Stimulated activated CD4-positive, alpha-beta T cell treated with anti-CD3 and anti-CD28 coated beads, TNF-alpha, amount 100 ng/mL, for 1 hour (primary cell): ENCODE measurements at places on chromosomes 2 and 18.

DNA sequence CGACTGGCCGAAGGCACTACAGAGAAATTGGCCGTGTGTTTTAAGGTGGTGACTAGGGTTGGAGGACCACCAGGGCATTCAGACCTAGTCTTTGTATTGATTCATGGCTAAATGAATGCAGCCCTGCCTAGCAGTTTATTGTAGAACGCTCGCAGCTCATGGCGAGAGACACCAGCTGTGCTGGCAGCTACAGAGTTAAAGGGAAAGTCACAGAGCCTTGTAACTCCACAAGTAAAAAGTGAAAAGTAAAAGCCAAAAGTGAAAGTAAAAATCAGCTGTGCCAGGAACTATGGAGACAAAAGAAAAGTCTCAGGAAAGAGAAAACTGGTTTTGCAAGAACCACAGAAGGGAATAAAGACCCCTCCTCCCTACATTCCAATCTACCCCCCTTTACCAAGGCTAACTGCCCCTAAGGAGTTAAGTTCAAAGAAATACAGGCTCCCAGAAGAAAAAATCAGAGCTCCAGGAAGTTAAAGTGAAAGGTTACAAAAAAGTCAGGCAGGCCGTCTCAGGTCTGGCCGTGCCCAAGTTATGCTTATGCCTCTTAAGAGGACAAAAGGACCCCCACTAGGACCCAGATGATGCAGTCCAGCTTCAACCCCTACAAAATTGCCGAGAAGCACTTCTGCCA is 46.4 kb upstream of the SELENOI start:
- no peak for DNase-seq

DNA sequence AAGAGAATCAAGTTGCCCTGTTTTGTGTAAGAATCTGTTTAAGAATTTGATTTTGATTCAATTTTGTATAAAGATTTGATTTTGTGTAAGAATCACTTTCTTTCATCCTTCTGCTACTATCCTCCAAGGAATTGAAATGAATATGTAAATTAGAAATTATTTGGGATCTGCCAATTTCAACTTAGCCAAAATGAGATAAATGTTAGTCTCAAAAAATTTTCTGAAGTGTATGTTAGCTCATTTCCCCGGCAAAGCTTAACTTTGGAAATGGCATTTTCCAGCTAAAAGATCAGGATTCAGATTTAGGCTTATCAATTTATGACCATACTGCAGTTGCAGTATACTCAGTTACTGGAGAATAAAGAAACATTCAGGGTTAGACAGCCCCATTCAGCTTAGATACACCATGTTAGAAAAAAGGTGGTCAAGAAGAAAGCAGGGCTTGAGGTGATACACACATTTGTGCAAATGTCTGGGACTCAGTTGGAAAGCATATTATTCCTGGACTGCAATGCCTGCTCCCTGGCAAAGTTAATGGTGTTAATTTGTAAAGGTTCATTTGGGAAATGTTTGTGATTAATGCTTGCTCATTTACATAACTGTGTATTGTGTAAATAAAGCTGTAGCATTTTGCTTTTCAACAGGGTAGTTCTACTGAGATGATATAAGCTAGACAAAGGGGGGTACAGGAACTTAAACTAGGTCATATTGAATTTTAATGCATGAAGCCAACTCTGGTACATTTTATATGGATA is 247.8 kb upstream of the SESTD1 start:
- no peak for DNase-seq

GRCh38 chr18:48065601-48065995 is 135.1 kb upstream of the SMAD2 start:
- no peak for DNase-seq

DNA sequence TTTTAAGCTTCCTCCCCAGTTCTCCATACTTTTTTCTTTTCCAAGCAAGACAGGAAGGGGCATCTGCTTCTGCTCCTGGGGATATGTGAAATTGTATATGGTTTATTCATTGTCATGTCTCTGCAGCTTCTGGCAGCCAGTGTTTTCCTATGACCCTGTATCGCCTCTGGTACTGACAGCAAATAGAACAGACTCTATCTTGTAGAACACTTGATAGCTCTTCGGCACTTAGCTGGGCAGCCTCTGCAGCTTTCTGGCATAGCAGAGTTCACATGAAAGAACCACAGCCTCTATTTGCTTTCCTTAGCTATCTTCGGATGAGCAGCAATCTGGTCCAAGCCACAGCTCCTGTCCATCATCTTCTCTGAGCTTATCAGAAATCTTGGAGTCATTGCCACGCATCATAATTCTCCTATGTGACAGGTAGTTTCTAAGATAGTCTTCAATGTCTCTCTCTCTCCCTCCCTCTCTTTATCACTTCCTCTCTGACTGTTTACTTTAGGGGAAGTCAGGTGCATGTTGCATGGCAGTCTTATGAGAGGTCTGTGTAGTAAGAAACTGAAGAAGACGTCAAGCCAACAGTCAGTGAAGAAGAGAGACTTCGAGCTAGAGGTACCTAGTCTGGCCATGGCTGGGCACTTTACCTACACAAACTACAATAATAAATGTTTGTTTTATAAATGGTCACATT is 627.7 kb upstream of the CDH2 start:
- no peak for DNase-seq

DNA sequence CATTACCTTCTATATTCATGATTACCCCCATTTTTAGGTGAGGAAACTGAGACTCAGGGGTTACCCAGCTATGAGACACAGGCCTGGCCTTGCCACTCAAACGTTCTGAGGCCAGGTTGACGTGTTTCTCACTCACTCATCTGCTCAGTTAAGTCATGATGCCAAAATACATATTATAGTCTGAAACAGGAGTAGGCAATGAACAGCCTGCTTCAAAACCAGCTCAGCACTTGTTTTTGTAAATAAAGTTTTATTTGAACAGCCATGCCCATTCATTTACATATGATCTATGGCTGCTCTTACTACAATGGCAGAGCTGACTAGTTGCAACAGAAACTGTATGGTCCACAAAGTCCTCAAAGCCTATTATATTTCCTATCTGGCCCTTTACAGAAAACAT is 74.1 kb upstream of the SMAD2 start:
- DNase-seq, result no peak

DNA sequence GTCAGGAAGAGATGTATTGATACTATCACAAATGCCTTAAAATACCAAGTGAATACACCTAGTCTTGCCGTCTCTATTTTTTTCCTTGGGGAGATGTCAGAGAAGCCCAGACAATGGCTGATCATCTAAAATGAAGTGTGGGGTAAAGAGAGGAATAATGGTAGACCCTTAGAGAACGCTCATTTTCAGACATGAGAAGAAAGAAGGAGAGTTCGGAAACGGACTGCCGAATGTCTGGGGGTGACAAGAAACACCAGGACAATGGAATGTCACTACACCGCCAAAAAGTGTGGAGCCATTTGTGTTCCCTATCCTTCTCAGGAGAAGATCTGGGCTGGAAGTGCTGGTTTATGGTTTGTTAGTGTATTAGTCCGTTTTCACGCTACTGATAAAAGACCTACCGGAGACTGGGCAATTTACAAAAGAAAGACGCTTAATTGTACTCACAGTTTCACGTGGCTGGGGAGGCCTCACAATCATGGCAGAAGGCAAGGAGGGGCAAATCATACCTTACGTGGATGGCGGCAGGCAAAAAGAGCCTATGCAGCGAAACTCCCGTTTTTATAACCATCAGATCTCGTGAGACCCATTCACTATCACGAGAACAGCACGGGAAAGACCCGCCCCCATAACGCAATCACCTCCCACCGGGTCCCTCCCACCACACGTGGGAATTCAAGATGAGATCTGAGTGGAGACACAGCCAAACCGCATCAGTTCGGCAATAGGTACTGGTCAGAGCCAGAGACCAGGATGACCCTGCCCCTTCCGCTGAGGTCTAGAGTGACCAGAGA is 743.7 kb downstream of the GALR1 start:
- DNase-seq, result no peak

GRCh38 chr2:112949456-112949855 is 28.4 kb upstream of the IL36G start:
- no peak for DNase-seq

- DNase-seq, result no peak
These were observed 2.4 kb downstream of the ITGA4 start for GRCh38 chr2:181459621-181460021.

DNA sequence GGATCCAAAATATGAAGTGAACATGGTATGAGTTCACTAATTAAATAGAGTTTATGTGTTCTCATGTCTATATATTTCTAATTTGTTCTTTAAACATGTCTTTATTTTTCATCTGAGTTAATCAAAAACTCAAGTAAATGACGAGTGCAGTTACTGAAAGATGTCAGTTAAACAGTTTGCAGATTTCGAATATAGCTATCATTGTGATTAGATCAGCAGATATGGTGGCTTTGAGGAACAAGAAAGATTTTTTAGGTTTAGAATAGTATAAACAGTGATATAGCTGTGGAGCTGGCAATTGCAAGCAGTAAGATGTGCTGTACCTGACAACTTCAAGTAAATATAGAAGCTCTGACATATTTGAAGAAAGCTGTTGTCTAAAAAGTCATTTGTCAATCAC is 49.7 kb downstream of the TANK start:
- no peak for DNase-seq

GRCh38 chr2:217990791-217991465 is 11.9 kb downstream of the TNS1 start:
- DNase-seq, result no peak

DNA sequence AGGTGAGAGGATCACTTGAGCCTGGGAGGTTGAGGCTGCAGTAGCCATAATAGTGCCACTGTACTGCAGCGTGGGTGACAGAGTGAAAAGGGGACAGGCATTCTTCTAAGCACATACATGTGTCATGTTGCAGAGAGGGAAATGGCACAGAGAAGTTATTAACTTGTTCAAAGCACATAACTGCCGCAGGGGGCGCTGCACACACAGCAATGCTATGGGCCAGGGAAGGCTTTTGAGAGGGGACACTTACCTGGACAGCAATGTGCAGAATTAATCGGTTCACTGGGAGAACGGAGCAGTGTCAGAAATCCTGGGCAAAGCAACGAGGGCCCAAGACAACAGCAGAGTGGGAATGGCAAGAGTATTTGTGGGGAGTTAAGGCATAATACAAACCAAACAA is 2.4 kb downstream of the SCYGR8 start:
- no peak for DNase-seq

- DNase-seq, result no peak
These were observed 23.9 kb upstream of the FRZB start for GRCh38 chr2:182890305-182890704.

GRCh38 chr2:122423934-122424333 is 668.5 kb downstream of the TSN start:
- no peak for DNase-seq

DNA sequence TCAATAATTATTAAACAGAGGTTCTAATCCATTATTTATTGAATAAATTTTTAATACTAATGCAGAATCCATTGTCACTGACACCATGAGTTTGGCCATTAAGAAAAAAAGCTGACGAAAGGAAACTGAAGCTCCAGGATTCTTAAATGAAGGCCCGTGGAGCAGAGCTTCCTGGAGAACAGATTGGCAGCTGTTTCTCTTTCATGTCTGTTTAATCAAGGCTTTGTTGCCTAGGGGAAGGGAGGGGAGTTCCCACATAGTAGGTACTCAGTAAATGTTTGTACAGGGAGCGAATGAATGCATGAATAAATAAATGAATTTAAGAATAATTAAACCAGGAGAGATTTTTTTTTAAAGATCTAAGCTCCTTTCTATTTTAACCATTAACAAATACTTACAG is 315.1 kb upstream of the KLHL29 start:
- DNase-seq, result no peak

- no peak for DNase-seq
These were observed 160.7 kb upstream of the HDAC4 start for GRCh38 chr2:239561446-239562001.

DNA sequence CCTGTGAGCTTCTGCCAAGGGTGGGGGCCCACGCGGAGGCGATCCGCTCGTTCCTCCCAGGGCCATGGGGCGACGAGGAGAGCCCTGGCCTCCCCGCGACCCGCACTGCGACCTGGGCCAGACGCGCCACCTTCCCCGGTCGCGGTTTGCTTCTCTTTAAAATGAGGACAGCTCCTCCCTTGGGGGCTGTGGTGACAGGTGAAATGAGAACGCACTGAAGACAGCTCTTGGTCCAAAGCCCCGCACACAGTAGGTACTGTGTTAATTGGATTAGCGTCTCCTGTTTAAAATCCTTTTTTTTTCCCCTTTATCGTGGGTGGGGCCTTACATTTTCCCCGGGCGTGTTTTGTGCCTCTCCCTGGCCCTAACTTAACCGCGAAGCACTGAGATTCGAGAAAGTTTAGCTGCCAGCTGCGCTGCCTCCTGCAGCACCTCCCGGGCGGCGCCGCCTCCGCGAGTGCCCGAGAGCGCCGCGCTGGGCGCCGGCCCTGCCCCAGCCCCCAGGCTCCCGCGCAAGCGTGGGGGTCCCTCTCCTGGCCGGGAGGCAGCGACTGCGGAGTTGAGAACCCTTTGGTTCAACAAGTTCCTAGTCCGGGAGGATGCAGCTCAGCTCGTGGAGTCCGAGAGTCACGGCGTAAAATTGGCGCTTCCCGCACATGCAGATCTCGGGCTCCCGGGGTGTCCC is 1.1 kb downstream of the HPCAL1 start:
- DNase-seq, result no peak

- DNase-seq, result no peak
These were observed 36.9 kb upstream of the LBH start for GRCh38 chr2:30194421-30194820.

GRCh38 chr2:189583227-189584198 is 2.9 kb upstream of the SLC40A1 start:
- no peak for DNase-seq

DNA sequence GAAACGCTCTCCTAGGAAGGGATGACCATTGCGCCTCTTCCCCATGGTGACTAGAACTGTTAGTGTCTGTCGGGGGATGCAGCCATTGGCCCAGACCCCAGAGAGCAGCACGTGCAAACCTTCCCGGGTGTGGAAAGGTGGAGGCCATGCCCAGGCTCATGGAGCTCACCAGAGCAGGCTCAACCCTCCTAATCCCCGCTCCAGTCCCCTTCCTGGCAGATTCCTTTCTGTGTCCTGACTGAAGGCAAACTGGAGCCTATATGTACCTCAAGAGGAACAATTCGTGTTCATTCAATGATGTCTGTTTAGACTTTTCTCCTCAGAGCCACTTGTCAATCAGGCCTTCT is 94.4 kb downstream of the RHOB start:
- no peak for DNase-seq

DNA sequence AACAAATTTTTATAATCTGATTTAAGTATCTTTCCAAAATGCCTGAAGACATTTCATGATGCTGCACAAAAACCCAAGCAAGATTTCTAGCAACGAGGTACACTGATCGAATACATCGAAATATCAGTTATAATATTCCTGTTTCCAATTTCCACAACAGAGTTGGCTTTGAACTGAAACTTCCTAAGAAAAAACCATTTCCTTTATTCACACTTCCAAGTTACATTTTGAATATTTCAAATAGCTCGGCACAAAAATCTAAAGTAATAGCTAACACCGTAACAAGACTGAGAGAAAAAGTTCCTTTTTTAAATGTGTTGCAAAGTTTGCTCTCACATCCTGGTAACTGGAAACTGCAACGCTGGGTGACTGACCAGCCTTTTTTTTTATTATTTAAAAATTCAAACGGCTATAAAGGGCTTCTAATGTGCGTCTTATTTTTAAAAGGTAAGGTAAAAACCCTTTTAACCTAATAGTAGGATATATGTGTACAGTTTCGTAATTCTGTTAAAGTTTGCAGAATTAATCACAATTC is 1.7 kb downstream of the HNRNPLL start:
- DNase-seq, result no peak
